ENCODE measurements at places on chromosomes 6 and 20.

- peak; percentile 55 for DNase-seq
Measured at GRCh38 chr6:28606424-28607391, 81.0 kb downstream of the GPX5 start.

DNA sequence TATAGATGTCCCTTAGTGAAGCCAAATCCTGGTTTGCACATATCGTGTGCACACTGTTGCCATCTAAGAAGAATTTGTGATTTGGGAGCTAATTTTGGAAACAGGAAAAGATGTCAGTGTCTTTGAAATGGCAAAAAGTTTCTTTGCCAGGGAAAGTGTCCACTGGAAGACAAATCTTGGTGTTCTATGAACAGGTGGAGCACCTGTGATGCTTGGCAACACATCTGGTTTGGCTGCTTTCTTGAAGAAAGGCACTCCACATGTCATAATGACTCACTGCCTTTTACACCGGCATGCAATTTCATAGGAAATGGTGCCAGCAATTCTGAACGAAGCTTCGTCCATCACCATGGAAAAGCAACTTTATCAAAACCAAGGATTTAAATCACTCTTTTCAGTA is 1040.0 kb upstream of the MAP3K7 start:
- no peak for DNase-seq

GRCh38 chr20:62899633-62900051 is 26.7 kb downstream of the DIDO1 start:
- DNase-seq = no peak

- no peak for DNase-seq
Measured at GRCh38 chr6:83152913-83153312, 40.2 kb downstream of the PGM3 start.

DNA sequence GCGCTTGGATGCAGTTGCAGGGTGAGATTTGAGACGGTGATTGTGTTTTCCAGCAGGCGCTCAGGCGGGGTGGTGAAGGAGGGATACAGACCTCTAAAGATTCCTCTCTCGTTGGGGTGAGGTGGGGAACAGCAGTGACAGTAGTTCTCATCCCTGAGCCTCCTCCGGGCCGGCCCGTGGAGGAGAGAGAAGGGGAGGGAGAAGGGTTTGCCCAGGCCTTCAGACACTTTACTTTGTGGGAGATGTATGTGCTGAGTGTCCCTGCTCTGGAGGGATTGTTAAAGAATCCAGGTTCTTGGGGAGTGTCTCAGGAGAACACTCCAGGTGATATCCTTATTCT is 41.0 kb downstream of the PSMB9 start:
- no peak for DNase-seq
